ENCODE measurements at places on chromosomes 3 and 15.

DNA sequence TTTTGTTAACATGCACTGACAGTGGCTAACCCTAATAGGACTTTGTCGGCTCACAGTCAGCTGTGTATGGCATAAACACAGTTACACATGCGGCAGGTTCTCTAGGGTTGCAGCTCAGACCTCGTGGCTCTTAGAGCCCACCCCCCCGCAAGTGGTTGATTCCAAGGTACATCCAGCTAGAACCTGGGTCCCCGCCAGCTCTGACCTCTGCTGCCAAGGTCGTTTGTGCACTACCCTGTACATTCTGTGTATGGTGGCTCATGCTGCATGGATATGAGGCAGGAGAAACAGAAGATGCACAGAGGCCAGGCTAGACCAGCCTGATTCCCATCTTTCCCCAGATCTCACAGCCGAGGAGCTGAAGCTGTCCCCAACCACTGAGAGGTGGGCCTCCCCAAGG is 25.9 kb downstream of the PRR20G start:
- no peak for DNase-seq

GRCh38 chr3:192933779-192934460 is 16.3 kb upstream of the MB21D2 start:
- DNase-seq, result no peak

- DNase-seq, result no peak
Observed at GRCh38 chr15:91882858-91883586, 29.5 kb downstream of the SLCO3A1 start.

DNA sequence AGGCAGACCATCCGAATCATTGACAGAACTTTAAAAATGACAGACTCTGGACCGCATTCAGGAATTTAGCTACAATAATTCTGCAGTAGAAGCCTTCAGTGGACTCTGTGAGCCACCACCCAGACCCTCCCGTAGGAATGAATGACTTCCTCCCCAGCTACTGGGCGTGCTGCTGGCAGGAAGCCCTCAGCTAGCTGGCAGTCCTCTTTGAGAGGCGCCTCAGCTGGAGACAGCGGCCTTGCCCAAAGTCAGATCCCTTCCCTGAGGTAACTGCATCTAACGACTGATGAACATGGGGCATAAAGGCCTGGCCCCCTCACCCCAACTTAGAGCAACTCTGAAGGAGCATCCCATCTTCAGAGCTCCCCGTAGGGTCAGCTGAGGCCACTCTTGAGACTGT is 25.8 kb downstream of the CRABP1 start:
- DNase-seq, result no peak

- DNase-seq, result no peak
Observed at GRCh38 chr3:18439281-18439680, 14.1 kb upstream of the SATB1 start.

DNA sequence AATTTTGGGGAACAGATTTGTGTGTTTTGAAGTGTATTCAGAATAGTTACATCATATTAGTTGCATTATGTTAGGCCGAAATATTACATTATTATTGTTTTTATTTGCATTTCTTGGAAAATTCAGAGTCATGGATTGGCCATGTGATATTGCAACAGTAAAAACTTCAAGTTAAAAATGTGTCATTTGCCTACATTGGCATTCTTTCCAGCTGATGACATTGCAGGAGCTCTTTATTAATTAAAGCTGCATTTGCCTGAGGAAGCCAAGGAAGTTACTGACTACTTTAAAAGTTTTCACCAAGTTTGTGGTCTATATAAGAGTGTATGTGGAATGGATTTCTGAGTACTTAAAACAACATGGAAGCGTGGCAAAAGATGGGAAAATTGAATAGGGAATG is 726.4 kb upstream of the SGO1 start:
- DNase-seq, result no peak

GRCh38 chr3:12287727-12288181 is 1.1 kb upstream of the PPARG start:
- no peak for DNase-seq
